Activated CD4-positive, alpha-beta T cell treated with anti-CD3 and anti-CD28 coated beads, Interleukin-10, Interleukin-2, amounts not matched to agents 100 ng/mL and 50 ng/mL, durations not matched to agents 16 hours and 8 hours (primary cell): ENCODE measurements at places on chromosomes 5 and 9.

DNA sequence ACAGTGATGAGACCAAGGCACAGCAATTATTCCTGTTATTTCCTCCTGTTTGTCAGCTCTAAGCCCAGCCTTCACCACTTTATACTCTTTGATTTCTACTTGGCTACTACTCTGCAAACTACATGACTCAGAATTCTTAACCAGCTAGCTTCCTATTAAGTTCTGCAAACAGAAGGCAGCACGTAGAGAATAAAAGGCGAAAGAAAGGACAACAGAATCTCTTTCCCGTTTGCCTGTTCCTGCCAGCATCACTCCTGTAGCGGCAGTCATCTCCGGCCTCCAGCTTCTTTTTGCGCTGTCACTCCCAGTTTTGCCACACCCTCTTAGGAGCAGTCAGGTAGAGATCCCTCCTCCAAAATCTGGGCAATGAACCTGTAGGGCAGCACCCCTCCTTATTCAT, 29.9 kb downstream of the DPYSL3 start:
- DNase-seq: no peak

GRCh38 chr5:169415948-169416347, 115.0 kb upstream of the SLIT3 start:
- DNase-seq: no peak

- DNase-seq: no peak
These were observed 290.8 kb downstream of the MED10 start for GRCh38 chr5:6087576-6087975.

- peak; percentile 81 for DNase-seq
These were observed 1.9 kb upstream of the RIC1 start for GRCh38 chr9:5626727-5627634.

GRCh38 chr5:62465985-62466925, 53.7 kb downstream of the IPO11 start:
- no peak for DNase-seq

DNA sequence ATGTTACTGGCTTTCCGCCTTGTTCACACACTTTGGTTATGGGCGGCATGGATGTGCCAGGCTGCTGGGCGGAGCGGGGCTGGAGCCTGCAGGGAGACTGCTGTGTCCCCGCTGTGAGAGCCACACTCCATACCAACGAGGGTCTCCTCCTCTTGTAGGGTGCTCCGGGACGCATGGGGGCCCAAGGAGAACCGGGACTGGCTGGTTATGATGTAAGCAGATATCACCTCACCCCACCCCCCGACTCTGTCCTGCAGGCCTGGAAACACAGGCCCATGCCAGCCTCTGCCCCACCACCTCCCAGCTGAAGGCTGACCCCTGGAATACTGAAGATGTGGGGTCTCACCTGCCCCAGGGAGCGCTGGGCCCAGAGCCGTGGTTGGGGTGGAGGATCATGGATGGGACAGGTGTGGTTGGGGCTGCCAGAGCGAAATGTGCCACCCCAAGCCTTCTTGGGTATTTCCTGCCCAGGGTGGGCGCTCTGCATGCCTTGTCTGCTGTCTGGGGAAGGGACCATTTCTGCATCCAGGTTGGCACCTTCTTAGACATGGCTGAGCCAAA, 39.3 kb upstream of the ORM1 start:
- no peak for DNase-seq

GRCh38 chr5:142697356-142698255, 11.7 kb upstream of the FGF1 start:
- DNase-seq: no peak

GRCh38 chr9:89750117-89750791, 145.4 kb downstream of the GADD45G start:
- no peak for DNase-seq

DNA sequence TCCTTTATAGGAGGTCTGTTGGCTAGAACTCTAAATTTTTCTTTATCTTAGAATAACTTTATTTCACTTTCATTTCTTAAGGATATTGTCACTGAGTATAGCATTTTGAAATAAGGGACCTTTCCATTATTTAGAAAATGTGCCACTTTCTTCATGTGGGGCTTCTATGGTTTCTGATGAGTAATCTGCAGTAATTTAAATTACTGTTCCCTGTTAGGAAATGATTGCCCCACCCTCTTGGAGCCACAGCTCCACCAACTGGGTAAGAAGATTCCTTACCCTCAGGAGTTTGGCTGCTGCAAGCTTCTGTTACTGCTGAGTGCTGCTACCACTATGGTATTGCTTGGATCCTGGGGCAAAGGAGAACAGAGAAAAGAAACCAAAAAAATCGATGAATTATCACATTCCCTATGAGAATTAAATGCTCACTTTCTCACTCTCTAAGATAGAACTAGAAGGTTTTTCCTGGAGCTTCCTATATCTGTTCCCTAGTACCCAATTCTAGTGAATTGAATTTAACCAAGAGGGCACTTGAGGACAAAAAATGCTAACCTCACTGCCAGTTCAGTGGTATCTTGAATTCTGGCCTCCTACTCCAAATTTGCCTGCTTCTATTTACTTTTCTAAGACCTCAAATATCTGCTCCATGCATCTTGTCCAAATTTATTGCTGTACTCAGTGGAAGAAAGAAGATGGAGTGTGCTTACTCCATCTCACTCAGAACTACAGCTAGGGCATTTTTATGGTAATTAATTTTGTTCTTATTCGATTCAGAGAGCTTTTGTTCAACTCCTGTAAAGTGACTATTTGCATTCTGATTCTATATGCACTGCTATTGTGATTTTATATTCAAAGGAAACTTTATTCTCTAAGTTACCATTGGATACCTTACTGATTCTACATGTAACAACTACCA, 2111.3 kb downstream of the MAT2B start:
- no peak for DNase-seq

- peak; percentile 44 for DNase-seq
These were observed 39.9 kb upstream of the PAM start for GRCh38 chr5:102715082-102715807.

- DNase-seq: no peak
These were observed 61.4 kb upstream of the SHISAL2B start for GRCh38 chr5:64628901-64629300.

DNA sequence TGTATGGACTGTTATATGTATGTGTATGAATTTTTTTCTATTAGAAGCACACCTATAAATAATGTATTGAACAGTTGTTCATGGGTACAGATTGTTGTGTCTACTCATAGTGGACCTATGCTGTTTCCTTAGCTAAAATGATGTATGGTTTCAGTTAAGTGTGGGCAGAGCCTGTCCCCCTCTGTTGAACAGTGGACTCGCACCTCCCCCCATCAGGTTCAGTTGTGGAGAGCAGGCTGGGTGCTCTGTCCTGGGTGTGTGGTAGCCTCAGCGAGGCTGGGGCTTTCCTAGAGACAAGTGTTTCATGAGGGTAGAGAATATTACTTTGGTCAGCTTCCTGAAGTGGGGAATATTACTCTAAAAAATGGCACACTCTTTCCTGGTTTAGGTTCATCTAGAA, 47.4 kb upstream of the LRRTM2 start:
- DNase-seq: no peak

DNA sequence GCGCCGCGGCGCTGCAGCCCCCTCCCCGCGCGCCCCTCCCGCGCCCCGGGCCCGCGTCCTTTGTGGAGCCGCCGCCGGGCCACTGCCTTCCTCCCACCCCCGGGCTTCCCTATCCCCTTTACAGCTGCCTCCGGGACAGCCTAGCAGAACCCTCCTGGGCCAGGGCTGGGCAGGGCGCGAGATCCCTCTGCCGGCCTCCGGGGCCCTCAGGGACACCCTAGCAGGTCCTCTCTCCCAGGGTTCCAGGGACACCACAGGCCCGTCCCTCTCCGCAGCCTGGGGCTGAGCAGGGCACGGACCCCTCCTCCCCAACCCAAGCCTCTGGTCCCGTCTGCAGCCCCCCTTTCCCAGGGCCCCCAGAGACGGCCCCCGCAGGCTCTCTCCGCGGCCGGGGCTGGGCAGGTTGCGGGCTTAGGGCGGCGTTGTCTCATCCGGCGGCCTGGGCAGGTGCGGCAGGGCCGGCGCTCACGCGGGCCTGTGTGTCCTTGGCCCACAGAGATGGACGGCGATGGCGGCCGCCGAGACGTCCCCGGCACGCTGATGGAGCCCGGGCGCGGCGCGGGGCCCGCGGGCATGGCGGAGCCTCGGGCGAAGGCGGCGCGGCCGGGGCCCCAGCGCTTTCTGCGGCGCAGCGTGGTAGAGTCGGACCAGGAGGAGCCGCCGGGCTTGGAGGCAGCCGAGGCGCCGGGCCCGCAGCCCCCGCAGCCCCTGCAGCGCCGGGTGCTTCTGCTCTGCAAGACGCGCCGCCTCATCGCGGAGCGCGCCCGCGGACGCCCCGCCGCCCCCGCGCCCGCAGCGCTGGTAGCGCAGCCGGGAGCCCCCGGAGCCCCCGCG, 710 bp downstream of the WNK2 start:
- DNase-seq: no peak

DNA sequence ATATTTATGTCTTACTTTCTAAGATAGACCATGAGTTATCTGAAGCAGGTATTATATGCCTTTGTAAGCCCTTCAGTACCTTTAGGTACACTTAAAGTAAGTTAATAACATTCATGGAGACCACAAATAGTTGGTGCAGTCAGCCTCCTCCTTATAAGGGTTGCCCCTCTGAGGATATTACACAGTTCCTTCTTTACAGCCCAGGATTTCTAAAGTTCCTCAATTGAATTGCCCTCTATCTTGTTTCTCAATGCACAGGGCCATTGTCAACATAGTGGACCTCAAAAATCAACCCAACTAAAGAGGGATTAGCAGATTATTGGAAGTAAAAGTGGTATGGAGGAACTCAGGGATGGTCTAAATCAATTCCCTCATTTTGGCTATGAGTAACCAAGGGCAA, 50.3 kb downstream of the HMHB1 start:
- no peak for DNase-seq

GRCh38 chr5:180718810-180719453, 20.9 kb downstream of the OR2Y1 start:
- DNase-seq: peak; percentile 54

DNA sequence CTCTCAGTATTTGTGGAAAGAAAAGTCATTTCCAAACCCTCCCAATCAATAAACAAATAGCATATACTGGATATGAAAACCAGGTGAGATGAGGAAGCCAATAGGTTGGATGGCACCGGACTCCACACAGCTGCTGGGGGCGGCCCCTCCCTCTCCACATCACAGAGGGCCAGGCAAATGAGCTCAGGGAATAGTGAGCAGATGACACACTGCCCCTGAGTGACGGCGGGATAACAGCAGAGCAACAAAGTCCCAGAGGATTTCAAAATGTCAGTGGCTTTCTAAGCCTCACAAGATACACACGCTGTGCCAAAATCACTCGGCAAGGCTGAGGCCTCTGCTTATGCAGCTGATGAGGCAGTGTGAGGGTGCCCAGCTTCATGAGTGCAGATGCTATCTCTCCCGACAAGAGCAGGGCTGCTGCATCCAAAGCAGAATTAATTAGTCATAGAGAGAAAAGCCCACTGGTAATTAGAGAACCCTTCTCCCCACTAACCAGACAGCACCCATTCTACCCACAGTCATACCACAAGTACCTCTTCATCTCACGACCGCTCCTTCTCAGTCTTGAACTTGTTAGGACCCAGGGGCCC, 235.0 kb upstream of the NFIL3 start:
- DNase-seq: no peak

GRCh38 chr9:6641561-6641960, 4.0 kb downstream of the GLDC start:
- no peak for DNase-seq

- no peak for DNase-seq
These were observed 287.4 kb upstream of the IRX4 start for GRCh38 chr5:2169850-2170760.

DNA sequence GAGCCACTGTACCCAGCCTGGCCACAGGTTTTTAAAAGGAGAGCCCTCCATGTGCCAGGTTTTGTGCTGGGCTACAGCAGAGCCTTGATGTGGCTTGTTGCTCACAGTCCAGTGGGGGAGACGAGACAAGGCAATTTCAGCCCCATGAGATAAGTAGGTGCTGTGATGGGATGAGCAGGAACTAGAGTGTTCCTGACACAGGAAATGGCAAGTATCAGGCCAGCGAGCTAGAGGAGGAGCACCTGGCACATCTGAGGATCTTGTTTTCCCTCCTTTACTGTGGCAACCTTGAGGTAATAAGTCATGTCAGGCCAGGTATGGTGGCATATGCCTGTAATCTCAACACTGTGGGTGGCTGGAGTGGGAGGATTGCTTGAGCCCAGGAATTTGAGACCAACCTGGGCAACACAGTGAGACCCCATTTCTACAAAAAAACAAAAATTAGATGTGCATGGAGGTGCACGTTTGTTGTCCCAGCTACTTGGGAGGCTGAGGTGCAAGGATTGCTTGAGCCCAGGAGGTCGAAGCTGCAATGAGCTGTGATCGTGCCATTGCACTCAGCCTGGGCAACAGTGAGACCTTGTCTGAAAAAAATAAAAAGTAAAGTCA, 3.8 kb upstream of the ZDHHC12 start:
- DNase-seq: no peak

DNA sequence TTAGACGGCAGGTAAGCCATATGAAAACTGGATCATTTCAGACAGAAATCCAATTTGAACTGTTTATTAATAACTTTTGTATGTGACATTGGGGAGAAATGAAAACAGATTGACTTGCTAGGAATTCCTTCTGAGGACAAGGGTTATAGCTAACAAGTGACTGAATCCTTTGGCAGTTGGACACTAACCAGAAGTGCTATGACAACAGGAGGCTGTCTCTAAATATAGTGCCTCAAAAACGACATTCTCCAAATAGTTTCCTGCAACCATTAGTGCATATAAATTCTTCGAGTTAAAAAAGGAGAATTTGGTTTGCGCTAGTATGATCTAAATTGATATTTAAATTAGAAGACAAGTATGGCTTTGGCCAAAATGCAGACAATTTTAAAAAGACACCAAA, 338.6 kb downstream of the PTPRD start:
- DNase-seq: no peak

- DNase-seq: no peak
These were observed 32.1 kb upstream of the HSD17B4 start for GRCh38 chr5:119420169-119420568.

DNA sequence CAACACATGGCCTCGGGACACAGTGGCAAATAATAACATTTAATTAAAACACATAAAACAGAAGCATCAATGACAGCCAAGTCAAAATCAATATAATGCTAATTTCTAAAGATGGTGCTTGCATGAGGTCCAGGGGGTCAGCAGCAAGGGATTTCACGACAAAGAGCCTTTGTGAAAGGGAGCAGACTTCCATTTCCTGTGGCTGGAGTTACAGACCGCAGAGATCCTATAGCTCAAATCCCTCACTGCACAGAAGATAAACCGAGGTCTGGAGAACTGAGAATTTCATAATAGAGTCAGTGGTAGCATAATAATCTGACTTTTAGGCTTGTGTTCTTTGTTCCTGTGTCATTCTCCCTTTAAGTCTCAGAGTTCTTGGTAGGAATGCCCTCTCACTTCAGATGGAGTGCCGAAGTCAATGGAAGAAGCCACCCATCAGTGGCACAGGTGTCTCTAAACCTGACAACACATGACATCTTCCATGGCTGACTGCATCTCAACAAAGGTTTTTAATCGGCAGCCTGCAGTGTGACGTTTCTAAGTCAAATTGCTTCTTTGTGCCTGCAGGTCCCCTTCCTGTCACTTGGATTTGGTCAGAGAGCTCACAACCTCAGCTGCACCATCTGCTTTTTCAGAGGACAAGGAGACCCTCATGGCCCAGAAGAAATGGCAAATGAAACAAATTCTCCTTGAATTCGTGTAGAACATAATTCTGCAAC, 67.4 kb downstream of the CARTPT start:
- DNase-seq: no peak
